ENCODE measurements at places on chromosomes 13 and 19.
A peak's percentile ranks its signal among the peaks of the same experiment; 100 is the strongest.

GRCh38 chr19:10952809-10953208, 8.0 kb upstream of the SMARCA4 start:
- DNase-seq = no peak

GRCh38 chr19:49106648-49107135, 7.5 kb upstream of the LIN7B start:
- DNase-seq = peak; percentile 25

GRCh38 chr13:107865643-107866031, 349.7 kb downstream of the LIG4 start:
- no peak for DNase-seq

DNA sequence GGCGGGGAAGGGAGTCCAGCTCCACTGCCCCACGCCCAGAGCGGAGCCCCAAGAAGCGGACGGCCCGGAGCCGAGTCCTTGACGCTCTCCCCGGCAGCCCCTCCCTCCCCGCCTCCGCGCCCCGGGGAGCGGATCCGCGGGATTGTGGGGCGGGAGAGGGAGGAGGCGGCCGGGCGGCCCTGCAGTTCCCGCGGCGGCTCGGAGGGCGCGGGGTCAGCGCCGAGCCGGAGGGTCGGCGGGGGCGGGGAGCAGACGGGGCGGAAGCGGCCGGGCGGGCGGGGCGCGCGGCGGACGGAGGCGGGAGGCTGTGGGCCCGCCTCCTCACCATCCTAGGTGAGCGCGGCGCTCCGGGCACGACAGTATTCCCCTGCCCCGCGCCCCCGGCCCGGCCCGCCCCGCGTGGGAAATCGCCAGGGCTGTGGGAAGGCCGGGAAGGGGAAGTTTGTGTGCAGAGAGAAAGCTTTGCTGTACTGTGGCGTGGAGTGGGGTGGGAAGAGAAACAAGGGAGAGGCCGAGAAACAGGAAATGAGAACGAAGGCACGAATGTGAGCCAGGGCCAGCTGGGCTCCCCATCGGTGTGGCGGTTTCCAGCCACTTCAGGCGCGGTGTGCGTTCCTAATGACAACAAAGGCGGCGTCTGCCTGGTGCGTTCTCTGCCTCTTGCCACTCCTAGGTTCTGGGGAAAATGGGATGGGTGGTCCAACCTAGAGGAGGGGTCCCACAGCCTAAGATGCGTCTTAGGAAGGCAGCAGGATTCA, 1.3 kb upstream of the KLF12 start:
- DNase-seq = no peak

- DNase-seq = peak; percentile 2
Measured at GRCh38 chr19:52896431-52897137, 851 bp downstream of the ZNF320 start.

- DNase-seq = peak; percentile 59
Measured at GRCh38 chr13:86601351-86601750, 802.1 kb upstream of the SLITRK6 start.

DNA sequence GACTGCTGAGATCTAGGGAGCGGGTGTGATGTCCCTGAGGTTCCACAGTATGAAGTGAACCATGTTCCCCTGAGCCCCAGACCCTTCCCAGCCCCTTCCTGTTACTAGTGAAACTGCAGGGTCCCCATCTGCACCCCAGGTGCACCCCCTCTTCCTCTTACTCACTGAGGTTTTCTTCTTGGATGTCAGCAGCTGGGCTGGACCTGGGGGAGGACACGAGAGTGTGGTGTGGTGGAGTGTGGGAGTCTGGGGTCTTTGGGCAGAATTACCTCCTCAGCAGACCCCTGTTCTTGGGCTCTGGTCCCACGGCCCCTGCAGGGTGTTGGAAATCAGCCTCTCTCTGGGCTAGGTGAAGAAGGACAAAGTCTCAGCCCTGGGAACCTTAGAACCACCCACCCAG, 3.3 kb upstream of the LILRA6 start:
- DNase-seq = no peak

GRCh38 chr13:113938246-113938645, 35.6 kb downstream of the C13orf46 start:
- DNase-seq = no peak

GRCh38 chr19:32708457-32708856, 11.1 kb upstream of the TDRD12 start:
- DNase-seq = no peak

DNA sequence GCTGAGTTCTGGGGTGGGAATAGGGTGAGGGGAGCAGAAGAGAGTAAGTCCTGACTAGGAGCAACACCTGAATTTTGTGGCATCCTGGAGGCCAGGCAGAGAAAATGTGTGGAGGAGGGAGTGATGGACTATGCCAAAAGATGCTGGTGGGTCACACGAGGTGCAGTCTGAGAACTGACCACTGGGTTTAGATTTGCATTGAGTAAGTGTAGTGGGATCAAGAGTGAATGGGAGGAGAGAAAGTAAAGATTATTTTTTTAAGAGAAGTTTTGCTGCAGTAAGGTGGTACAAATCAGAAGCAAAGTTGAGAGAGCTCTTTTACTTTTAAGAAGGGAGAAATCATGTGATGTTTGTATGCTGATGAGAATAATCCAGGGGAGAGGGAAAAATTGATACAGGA, 405.1 kb downstream of the DLEU7 start:
- no peak for DNase-seq

- DNase-seq = peak; percentile 68
Measured at GRCh38 chr13:45316338-45316737, 24.6 kb downstream of the TPT1 start.

GRCh38 chr13:53605326-53605725, 576.7 kb downstream of the OLFM4 start:
- DNase-seq = no peak

- DNase-seq = peak; percentile 83
Measured at GRCh38 chr13:75934889-75935288, 298.8 kb downstream of the LMO7 start.

GRCh38 chr19:17049711-17050280, 23.2 kb upstream of the CPAMD8 start:
- peak; percentile 11 for DNase-seq

DNA sequence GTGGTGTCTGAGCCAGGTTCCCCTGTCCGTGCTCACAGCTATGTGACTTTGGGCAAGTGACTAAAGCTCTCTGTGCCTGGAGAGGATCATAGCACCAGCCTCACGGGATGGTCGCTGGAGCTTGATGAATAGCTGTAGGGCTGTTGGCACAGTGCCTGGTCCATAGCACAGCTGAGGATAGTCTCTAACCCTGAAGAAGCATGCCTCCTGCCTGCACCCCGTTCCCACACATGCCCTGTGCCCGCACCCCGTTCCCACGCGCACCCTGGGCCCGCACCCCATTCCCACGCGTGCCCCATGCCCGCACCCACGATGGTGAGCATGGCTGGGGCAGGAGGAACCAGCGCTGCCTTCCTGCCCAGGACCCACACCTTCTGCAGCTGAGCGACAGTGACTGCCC, 63.7 kb upstream of the F7 start:
- DNase-seq = no peak

GRCh38 chr13:76929320-76929719, 19.0 kb upstream of the ACOD1 start:
- DNase-seq = no peak

GRCh38 chr19:29872224-29872731, 60.5 kb downstream of the CCNE1 start:
- no peak for DNase-seq

GRCh38 chr19:811506-812048, 10.2 kb downstream of the PLPPR3 start:
- no peak for DNase-seq

DNA sequence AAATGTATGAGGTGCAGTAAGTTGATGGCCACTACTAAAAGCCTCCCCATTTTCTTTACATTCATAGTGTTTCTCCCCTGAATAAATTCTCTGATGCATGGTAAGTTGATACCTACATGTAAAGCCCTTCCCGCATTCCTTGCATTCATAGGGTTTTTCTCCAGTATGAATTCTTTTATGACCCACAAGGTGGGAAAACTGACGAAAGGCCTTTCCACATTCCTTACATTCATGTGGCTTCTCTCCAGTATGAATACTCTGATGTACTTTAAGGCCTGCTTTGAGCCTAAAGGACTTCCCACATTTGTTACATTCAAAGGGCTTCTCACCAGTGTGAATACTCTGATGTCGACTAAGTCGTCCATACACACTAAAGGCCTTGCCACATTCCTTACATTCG, 20.5 kb downstream of the ZNF607 start:
- peak; percentile 6 for DNase-seq

DNA sequence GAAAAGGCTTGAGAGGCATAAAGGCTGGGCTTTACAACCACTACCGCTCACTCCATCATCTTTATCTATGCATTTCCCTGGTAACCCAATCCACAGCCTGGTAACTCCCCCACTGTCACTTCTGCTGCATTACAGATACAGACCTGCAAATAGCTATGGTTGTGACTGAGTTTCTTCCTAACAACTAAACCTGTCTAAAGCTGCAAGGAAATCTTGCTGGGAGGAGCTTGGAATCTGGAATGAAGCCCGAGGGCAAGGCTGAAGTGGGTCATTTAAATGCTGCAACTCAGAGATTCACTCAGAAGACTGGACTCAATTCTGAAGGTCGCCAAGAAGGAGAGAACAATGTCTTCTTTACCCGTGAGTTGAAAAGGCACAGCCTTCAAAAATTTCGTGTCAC, at the start of gene LGALS13:
Gene LGALS13 (plus strand): TSS at position 301 of the 400 bp plus-strand sequence. CDS start 45 bp downstream, at position 346.
- no peak for DNase-seq

DNA sequence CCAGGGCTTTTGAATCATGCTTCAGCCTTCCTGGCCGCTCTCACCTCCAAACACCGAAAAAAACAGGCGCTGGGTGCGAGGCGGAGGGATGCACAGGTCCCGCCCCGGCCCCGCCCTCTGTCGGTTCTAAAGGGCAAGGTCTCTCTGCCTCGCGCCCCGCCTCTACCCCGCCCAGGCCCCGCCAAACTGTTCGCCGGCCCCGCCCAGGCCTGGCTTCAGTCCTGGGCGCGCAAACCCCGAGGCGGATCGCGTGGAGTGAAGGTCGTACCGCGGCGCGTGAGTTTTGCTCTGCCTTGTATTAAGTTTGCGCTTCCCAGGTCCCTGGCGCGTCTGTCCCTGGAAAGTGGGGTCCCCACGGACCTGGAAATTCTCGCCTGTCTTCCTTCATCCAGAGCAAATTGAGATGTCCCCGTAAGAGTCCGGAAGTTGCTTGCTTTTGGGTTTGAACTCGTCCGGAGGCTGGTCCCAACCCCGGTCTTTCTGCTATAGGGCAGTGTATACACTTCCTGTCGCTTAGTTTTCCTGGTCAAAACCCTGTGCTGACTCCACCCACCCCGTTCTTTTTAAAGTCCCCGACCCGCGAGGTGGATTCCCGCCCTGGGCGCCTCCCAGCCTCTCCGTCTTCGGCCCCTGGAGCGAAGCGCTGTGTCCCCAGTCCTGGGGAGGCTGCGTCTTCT, 8.4 kb downstream of the ZNF808 start:
- DNase-seq = peak; percentile 11

DNA sequence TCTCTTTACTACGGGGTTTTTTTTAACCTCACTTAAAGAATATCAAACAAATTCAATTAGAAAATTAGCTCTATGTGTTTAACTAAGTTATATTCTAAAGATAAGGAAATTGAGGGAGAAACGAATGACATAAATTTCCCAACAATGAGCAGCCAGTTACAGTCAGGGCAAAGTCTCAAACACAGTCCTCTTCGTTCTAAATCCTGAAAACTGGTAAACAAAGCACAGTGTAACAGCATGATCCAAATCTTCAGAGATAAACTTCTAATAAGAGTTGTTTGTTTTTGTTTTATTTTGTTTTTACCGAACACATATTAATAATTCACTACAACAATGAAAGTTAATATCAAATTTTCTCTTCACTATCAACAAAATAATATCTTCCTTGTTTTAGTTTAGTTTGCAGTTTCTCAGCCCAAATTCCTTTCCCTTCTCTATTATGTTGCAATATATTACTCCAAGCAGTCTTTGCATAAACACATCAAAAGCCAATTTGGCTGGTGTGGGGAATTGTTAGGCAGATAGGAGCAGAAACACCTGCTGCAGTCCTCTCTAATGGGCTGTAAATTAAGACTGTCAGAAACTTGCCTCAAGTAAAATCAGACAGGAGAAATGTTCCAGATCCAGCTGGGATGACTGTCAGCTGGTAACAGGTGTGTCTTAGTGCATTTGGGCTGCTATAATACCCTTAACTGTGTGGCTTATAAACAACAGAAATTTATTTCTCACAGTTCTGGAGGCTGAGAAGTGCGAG, 106.5 kb upstream of the SGCG start:
- DNase-seq = no peak

GRCh38 chr13:109541081-109541480, 245.3 kb downstream of the IRS2 start:
- DNase-seq = no peak

DNA sequence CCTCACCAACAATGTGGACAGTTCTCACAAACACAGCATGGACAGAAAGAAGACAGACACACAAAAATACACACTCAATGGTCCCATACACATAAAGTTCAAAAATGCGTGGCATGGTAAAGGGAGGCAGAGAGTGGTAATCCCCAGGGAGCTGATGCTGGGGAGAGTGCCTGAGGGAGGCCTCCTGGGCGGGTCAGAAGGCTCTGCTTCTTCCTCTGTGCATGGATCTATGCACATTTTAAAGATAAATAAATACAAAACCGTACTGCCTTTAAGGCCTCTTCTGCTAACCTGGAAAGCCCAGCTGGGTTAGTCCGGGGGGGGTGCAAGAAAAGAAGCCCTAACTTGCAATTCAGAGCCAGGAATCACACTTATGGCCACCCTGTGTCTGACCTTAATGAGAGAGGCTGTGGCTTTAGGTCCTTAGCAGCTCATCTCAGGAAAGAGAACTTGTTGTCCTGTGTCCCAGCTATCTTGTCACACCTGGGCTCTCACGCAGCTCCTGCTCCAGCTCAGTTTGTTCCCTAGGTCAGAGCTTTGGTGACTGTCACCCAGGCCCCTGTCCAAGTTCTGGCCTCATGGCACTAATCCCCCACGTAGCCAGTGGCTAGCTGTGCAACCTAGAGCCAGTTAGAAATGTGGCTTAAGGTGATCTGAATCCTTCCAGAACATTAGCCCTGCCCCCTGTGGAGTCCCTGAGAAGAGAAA, 28.5 kb downstream of the POP4 start:
- no peak for DNase-seq

DNA sequence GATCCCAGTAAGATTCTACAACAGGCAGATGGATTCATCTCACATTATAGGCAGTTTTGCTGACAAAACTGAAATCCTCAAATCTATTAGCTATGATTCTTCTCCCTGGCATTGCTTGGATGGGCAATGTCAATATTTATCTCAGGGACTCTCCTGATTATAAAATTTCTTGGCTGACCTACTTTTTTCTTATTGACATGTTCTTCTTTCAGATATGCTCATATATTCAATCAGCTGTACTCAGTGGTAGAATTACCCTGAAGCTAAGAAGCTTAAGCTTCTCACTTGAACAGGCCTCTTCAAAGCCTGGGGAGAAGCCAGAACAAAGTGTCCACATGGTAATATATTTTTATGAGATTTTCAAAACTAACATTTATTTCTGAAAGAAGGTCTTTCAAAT, 513.6 kb downstream of the PCDH9 start:
- DNase-seq = no peak

- no peak for DNase-seq
Measured at GRCh38 chr13:35485424-35485823, 8.9 kb upstream of the MAB21L1 start.

- DNase-seq = peak; percentile 65
Measured at GRCh38 chr19:17220207-17220758, 5.1 kb downstream of the USE1 start.

Data from renal cortical epithelial cell (primary cell).